ENCODE measurements at places on chromosomes 11 and 22.

- DNase-seq: no peak
Measured at GRCh38 chr22:22031183-22031945, 48.8 kb upstream of the TOP3B start.

GRCh38 chr11:59267736-59268475 lies 55.2 kb upstream of the MPEG1 start:
- no peak for DNase-seq

DNA sequence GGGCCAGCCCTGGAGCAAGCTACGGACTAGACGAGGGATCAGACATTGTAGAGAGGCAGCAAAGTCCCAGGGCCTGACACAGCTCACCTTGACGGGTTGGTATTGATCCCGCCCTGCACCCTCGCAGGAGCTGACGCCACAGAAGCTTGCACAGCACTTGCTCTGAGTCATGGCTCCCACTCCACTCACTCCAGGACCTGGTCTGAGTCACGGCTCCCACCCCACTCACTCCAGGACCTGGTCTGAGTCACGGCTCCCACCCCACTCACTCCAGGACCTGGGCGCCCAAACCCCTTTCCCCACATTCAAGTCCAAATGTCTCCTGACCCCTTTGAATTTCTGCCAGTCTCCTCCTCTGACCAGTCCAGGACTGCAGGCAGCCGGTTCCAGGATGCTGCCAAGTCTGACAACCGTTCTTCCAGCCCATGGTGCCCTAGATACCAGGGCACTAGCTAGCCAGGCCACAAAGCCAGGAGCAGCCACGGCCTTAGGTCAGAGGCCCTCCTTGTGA lies 6.0 kb upstream of the PNPLA5 start:
- peak; percentile 44 for DNase-seq

GRCh38 chr22:40509401-40510134 lies 127.0 kb downstream of the MRTFA start:
- DNase-seq: peak; percentile 57

- no peak for DNase-seq
Measured at GRCh38 chr22:39289533-39289932, 29.9 kb downstream of the RPL3 start.

DNA sequence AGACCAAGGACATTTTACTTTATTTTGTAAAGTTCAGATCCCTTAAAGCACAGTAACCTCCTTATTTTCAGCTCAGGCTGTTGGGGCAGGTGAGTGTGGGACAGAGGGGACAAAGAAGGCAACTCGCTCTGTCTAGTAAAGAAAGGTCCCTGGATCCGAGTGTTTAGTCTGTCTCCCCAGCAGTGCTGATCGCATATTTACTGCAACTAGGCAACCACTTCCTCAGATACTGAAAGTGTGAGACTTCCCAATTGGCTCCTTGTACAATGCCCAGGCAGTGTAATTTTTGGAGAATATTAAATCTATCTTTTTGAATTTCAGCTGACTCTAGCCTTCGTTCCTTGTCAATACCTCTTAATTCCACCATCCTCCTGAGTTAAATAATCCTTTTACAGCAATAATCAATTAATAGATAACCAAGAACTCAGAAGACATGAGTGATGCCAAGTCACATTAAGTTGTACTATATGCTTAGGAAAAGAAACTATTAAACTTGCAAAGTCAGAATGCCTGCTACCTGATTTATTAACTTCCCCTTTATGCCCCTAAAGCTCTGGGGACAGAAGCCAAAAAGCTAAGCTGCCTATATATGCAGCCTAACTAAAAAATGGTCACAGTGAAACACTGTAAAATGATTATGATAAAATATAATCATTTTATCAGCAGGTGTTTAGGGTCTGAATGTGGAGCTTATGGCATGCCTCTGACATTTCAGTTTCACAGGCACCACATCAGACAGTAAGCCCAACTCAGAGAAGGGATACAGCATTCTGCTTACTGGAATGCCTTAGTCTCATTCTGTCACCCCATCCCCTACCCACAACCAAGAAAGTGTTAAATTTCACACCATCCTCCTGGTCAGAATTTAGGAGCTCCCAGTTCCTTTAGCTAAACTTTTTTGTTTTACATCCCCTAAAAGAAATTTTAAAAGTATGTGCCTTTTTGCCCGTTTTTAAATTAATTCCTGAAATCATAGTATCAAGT lies 138.7 kb downstream of the TRIM44 start:
- DNase-seq: no peak

DNA sequence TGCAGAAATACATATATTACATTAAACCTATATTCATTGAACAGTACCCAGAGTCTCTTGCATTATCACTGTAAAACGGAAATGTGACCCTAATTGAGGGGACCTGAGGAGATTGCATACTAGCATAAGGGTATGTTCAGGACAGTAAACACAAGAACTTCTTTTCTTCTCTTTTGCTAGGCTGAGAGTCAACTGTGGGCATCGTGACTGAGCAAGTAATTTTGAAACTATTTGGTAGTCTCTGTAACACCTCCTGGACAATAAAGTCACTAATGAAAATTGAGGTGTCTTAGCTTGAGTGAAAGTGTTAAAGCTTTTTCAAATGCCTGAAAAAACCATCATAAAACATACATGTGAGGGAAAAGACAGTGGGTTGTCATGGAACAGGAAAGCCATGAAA lies 90.9 kb downstream of the PDHX start:
- DNase-seq: no peak

GRCh38 chr11:34235189-34235588 lies 122.6 kb downstream of the ABTB2 start:
- DNase-seq: no peak
